ENCODE measurements at places on chromosomes 3 and 15. TPM values are rescaled to one million over a fixed set of nuclear protein-coding genes. Genes with fewer than 3 reads are reported as not detected.

GRCh38 chr15:85480923-85481322 lies 100.5 kb downstream of the AKAP13 start:
- DNase-seq: no peak

- DNase-seq: peak; percentile 22
These were observed 66.9 kb downstream of the RNF13 start for GRCh38 chr3:149879872-149880271.

The GP5 gene
- polyA plus RNA-seq: 0.67 TPM

The NEIL1 gene
- 10.3 TPM for polyA plus RNA-seq

The MYO1E gene
- polyA plus RNA-seq: 171 TPM

Measured in left renal pelvis (tissue), 4 donors.